NCI-H226 (cell line): ENCODE measurements at places on chromosomes 6 and 20.

DNA sequence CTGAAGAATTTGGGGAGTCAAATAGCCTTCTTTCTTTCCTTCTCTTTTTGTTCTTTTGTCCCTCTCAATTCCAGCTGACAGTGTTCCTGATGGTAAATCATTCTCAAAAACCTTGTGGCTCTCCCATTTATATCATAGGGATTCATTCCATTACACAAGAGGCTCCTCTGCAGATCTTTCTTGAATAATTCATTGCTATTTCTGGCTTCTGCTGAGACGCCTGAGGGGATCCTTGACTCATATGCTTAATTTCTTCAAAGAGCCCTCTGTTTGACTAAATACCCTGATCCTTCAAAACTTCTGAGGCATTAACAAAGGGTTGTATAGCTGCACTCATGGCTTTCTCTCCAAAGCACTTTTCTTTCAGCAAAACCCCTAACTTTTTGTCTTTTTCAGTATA, 289.3 kb downstream of the FARS2 start:
- no peak for DNase-seq

- DNase-seq, result no peak
Measured at GRCh38 chr6:152096863-152097496, 289.5 kb downstream of the ESR1 start.

DNA sequence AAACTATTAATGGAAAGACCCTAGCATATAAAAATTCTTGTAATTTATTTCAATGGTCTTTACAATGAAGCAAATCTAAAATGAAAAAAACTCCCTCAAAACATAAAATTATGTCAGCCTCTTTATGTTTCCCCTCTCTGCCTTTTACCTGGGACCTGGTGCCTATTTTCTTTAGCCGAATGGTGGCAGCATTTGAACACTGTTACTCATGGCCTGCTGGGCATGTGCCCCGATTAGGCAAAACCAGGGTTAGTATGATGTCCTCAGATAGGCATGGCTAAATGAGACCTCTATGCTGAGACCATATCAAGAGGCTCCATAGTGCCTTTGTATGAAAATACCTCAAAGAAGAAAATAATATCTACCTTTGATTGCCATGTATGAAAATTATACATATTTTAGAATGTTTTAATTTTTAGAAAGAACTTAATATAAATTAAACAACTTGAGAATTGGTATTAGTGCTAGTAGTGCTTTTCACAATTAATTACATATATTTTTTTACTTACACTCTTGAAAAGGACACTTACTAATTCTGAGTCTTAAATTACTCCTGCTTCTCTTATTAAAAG, 22.5 kb upstream of the C6orf58 start:
- DNase-seq, result peak; percentile 23

GRCh38 chr20:26167499-26167898, 470.8 kb upstream of the ZNF337 start:
- DNase-seq, result peak; percentile 18

DNA sequence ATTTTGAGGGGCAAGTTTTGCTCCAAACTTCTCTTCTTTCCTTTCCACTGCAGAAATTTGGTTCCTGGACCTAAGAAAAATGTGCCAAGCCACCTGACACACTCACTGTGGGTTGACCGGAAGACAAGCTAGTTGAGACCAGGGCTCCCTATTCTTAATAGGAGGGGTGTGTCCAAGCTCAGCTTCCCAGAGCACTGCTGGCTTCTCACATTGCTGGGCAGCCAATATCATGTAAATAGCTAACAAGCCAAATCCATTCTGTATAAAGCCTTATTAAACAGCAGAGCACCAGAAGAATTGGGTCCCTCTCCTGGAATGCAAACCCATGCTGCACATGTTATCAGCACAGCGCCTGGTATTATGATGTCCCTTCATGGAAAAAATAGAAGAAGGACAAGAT, 17.0 kb upstream of the SAMD3 start:
- no peak for DNase-seq

- DNase-seq, result no peak
Measured at GRCh38 chr6:21664314-21665109, 71.0 kb downstream of the SOX4 start.

- no peak for DNase-seq
Measured at GRCh38 chr20:37389241-37389747, 43.4 kb downstream of the SRC start.

- DNase-seq, result no peak
Measured at GRCh38 chr6:13251242-13251641, 77.1 kb downstream of the TBC1D7 start.

DNA sequence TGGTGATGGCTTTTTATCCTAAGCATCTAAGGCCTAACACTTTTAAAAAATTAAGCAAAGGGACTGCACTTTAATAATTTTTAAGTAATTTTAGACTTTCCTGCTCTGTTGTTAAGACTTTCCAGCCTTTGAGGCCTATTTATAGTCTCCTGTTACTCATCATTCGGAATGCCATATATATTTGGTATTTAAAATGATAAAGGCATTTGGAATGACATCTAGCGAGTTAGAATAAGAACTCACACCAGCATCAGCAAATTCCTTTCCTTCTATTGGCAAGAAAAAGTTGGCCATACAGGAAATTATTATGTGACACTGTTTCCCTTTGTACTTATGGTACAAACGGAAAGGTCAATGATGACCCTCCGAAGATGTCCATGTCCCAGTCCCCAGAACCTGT, 88.1 kb upstream of the STMND1 start:
- peak; percentile 63 for DNase-seq

DNA sequence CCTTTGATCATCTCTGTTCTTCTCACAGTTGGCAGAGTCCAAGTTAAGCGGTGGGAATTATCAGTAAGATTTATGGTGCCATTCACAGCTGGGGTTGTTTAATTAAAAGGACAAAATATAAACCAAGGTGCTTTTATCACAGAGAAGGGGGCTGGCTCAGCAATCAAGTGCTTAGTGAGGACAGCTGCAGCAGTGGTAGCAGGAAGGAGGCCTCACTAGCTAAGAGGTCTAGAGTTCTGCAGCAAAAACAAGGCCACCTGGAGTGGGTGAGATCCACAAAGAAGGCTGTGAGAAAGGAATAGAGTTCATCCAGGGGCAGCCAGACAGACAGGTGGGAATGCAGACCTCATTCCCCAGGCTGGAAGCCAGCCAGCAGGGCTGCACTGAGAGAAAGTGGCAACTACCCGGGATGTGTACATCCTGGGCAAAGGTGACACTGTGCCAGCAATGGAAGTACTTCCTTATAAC, 37.1 kb downstream of the PIGU start:
- no peak for DNase-seq

DNA sequence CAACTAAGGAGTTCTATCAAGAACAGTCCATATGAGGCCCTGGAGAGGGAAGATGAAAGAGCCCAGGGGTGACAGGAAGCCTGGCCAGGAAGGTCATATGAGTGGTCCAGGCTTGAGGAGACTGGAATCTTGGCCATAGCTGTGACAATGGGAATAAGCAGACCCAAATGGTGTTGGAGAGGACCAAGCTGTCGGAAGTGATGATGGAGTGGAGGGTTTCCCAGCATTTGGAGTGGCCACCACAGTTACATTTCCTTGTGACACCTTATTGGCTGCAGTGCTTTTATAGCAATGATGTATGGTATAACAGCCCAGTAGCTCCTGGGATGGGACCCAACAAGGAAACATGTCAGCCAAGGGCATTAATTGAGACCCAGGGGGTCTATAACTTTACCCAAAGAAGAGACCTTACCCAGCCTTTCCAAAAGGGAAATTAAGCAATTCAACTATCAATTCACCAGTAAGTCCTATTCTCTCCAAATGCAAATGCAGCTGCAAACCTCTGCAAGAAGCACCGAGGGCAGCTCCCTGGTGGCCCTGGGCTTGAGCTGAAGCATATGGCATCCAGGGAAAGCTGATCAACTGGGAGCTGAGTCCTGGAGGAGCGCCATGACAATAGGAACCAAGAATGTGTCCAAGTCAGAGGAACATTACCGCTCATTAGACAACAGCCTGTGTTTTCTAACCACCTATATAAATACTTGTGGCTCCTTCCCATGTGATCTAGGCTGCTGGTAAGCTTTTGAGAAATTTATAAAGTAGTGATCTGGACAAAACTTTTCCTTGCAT, 219.4 kb downstream of the SOD2 start:
- no peak for DNase-seq

DNA sequence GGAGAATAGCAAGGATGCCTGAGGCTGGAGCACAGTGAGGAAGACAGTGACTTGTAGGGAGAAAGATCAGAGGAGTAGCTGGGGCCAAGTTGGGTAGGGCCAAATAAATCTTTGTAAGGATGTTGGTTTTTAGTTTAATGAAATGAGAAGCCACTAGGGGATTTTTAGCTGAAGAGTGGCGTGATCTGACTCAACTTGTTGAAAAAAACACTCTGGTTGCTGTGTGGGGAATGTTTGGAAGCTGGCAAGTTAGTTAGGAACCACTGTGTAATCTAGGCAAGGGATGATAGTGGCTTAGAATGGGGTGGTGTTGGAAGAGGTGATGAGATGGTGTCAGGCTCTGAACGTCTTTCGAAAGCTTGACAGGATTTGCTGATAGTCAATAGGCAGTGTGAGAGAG, 176.1 kb upstream of the HDDC2 start:
- no peak for DNase-seq

- no peak for DNase-seq
Measured at GRCh38 chr6:134735461-134735860, 214.4 kb downstream of the ALDH8A1 start.
